ENCODE measurements at places on chromosomes 16 and 17.

GRCh38 chr17:31915456-31916100 lies 14.1 kb upstream of the UTP6 start:
- no peak for DNase-seq

- peak; percentile 12 for DNase-seq
Observed at GRCh38 chr16:84585886-84586285, 32.0 kb downstream of the COTL1 start.

DNA sequence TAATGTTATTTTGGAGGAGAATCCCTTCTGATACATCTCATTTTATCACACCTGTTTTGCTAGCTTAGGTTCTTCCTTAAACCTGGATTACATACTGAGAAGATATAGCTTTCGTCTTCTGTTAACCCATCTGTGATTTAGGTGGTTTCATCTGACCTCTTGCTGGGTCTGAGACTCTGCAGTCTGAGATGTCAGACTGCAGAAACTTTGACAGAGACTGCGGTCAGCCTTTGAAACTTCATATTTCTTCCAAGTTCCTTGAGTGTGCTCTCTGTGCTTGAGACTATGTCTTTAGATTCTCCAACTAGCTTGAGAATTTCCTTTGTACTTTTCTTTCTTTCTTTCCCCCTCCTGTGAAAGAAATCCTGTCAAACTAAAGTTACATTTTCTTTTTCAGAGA lies 196.4 kb upstream of the MPHOSPH6 start:
- no peak for DNase-seq

DNA sequence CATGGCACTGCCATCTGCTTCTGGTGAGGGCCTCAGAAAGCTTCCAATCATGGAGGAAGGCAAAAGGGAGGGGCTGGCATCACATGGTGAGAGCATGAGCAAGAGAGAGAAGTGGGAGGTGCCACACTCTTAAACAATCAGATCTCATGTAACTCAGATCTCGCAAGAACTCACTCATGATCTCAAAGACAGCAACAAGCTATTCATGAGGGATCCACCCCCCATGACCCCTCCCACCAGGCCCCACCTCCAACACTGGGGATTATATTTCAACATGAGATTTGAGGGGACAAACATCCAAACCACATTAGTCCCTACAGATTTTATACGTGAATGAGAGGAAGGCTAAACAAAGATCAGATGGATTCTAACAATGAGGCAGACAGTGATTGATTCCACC lies 8.9 kb upstream of the TMEM132E start:
- no peak for DNase-seq

GRCh38 chr16:62741692-62742091 lies 705.5 kb upstream of the CDH8 start:
- DNase-seq, result no peak

DNA sequence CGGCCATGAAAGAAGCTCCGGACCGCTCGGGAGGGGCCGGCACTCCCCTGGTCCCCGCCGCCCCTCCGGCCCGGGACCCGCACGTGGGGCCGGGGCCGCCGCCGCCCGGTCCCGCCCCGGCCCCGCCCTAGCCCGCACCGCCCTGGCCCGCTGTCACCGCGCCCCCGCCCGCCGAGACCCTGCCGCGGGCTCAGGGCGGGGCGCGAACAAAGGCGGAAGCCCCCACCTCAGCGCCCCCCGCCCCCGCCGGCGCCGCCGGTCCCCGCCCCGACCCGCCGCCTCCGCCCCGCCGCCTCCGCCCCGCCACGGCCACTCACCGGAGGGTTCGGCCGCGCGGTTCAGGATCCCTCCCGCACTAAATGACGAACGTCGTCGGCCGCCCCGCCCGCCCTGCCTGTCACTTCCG lies at the start of gene ARHGDIA:
Gene ARHGDIA, minus strand, starts transcription at position 357 of the 406 bp plus-strand sequence. CDS start 1,407 bp downstream, outside the sequence.
- DNase-seq, result no peak

GRCh38 chr17:7634384-7634783 lies 4.4 kb downstream of the SHBG start:
- no peak for DNase-seq

GRCh38 chr16:16148755-16149154 lies 74.5 kb downstream of the ABCC6 start:
- DNase-seq, result no peak

- DNase-seq, result no peak
Observed at GRCh38 chr16:6827267-6827666, 505.4 kb upstream of the RBFOX1 start.

GRCh38 chr16:9365370-9365728 lies 273.9 kb downstream of the HAPSTR1 start:
- no peak for DNase-seq

GRCh38 chr16:66414891-66415290 lies 12.2 kb upstream of the BEAN1 start:
- DNase-seq, result no peak

DNA sequence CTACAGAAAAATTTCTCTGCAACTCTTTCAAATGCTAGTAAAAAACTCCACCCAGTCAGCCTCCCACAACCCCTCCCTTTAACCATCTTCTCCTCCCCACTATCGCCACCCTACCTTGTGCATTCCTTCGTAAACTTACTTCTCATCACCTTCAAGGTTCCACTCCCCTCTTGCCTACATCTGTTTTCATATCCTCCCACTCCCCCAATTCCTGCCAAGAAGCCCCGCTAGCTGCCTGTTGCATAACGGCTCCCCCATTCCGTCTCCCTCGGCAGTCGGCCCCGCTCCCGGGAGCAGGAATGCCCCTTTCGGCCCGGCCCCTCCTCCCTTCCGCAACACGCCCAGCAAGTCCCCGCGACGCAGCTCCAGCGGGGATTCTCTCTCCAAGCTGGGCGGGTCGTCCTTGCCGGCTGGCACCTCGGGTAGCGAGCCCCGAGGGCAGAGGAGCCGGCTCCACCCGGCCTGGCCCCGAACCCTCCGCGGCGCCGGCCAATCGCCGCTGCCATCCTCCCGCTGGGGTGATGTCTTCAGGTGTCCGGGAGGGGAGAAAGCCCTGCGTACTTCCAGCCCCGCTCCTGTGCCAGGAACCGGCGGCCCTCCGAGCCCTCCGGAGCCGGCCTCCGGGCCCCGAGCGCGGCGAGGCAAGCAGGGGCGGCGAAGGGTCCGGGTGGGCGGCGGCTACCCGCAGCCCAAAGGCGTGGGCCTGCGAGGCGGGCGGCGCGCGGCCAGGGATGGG lies 1.5 kb downstream of the PHLPP2 start:
- peak; percentile 14 for DNase-seq

- no peak for DNase-seq
Observed at GRCh38 chr16:80594756-80595155, 54.0 kb downstream of the DYNLRB2 start.

GRCh38 chr16:58046054-58046881 lies 20.7 kb downstream of the MMP15 start:
- DNase-seq, result no peak

- DNase-seq, result no peak
Observed at GRCh38 chr17:61393904-61394629, 5.6 kb upstream of the TBX2 start.

- DNase-seq, result peak; percentile 58
Observed at GRCh38 chr17:78176548-78177025, 8.2 kb downstream of the SYNGR2 start.

DNA sequence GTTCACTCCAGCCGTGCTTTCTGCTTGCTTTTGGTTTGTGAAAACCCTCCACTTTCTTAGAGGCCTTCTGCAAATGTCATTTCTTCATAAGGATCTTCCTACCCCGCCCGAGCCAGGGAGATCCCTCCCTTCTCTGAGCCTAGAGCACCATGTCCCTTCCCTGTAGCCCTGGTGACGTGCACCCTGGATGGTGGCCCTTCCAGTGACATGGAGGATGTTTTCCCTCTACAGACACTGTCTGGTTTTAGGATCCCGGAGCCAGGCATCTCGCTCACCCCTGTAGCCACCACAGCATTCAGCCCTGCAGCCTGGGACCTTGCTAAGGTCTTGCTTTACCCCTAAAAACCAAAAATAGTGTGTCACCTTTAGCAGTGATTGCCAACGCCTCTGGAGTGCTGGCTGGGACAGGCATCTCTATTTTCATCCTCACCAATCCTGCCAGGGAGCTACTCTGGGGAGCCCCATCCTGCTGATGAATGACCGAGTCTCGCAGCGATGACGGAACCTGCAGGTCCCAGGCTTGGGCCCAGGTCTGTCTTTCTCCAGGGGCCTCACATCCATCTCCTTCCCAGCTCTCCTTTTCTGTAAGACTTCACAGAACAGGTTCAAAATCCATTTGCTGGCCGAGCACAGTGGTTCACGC lies 394.1 kb upstream of the TNRC6C start:
- DNase-seq, result no peak

DNA sequence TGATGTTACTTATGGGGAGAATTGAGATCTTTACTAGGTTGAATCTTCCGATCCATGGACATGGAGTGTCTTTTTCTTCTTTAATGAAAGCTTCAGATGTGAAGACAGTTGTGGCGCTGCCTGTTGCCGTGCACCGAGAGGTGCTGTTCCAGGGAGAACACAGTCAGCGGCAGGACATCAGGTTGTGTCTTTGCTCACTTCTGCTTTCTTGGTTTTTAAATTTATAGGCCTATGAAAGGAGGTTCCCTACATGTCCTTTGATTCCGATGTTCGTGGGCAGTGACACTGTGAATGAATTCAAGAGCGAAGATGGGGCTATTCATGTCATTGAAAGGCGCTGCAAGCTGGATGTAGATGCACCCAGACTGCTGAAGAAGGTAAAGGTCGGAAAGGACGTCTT lies 49.8 kb downstream of the SEC14L1 start:
- no peak for DNase-seq

- DNase-seq, result no peak
Observed at GRCh38 chr16:6957681-6958080, 375.0 kb upstream of the RBFOX1 start.

GRCh38 chr17:10224582-10225195 lies 26.3 kb upstream of the GAS7 start:
- no peak for DNase-seq

GRCh38 chr17:33021731-33022408 lies 30.2 kb downstream of the SPACA3 start:
- DNase-seq, result no peak

- no peak for DNase-seq
Observed at GRCh38 chr17:45261577-45262515, at the start of gene SPATA32. TSS of gene SPATA32 (minus strand) at chr17:45262094. CDS start at chr17:45262016, 78 bp downstream.

DNA sequence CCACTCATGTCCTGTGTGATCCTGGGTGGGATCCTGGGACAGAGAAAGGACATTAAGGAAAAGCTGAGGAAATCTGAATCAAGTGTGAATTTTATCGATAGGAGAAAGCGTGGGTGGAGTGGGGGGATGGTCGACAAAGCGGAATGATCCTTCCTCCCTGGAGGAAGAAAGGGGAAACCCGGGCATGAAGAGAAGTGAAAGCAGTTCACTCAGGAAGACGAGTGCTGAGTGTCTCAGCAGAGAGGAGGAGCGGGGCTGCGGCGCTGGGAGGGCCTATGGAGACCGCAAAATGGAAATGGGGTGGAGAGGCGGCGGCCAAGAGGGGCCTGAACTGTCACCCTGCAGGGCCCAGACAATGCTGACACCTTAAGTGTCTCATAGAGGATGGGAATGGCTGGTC lies 8.7 kb downstream of the ZDHHC7 start:
- DNase-seq, result no peak

DNA sequence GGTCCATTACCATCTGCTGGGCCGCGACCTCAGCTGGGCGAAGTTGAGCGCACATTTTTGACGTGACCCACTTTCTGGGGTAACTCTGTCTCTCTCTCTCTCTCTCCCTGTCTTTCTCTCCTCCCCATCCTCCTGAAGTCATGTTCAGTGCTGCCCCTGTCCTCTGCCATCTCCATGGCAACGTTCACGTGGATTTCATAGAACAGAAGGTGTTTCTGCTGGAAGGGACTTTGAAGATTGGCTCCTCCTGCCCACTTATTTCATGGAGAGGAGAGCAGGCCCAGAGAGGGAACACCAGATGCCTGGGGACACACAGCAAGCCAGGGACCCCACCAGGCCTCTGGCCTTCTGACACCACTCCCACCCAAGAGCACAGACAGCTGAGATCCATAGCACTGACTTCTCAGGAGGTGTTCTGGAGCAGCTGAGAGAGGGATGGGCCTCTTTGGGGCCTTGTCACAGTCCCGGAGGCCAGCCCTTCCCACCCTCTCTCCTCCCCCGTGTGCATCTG lies 4.2 kb upstream of the CCNF start:
- DNase-seq, result no peak

GRCh38 chr17:7856011-7856810 lies 1.1 kb downstream of the NAA38 start:
- peak; percentile 76 for DNase-seq

GRCh38 chr16:17357307-17358062 lies 113.3 kb downstream of the XYLT1 start:
- no peak for DNase-seq

DNA sequence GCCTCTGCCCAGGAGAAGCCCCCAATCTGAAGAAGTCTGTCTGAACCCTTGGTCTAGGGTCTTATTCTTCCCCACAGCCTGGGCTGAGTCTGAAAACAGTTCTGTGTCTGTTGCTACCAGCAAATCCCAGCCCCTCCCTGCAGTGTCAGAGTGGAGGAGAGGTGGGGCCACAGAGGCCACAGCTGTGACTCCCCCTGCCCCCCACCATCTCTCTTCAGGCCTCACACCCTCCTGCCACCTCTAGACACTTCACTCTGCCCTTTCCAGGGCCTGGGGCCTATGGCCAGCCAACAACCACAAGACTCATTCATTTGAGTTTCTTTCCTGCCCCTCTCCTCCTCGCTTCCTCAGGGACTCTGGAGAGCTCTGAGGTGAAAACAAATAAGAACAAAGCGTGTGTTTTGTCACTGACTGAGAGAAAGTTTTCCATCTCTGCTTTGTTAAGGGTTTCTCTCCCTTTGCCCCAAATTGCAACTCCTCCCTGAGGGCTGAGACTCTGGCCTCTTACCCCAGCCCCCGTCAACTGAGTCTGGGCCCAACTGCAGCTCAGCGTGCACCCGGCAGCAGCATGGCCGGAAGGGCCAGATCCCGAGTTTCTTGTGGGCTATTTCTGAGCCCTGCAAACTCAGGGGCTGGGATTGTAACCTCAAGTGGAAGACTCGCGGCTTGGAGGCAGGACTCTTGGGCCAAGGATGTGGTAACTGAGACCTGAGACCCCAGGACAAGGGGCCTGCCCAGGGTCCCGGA lies 13.2 kb downstream of the C17orf50 start:
- peak; percentile 36 for DNase-seq

- DNase-seq, result no peak
Observed at GRCh38 chr16:83966153-83966696, 1.8 kb upstream of the NECAB2 start.

DNA sequence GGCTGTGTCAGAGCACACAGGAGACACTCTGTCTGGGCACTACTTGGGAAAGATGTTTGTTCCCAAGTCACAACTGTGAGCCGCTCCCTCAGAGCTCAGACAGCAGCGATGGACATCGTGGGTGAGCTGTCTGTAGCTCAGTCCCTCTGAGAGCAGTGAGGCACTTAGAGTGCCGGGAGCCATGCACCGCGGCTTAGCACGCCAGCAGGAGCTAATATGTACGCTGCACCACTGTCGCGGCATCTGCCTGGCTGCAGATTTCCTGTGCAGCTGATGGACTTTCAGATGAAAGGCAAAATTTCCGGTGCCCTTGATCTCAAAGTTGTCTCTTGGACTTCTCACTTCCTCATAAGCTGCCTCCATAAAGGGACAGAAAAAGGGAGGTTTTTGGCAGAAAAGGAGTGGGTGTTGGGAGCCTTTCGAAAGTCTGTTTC lies 92.8 kb upstream of the ZNF469 start:
- DNase-seq, result peak; percentile 26

GRCh38 chr17:1871756-1872155 lies 42.0 kb downstream of the RPA1 start:
- no peak for DNase-seq

All from dermis microvascular lymphatic vessel endothelial cell (primary cell).